Stimulated activated CD4-positive, alpha-beta T cell treated with anti-CD3 and anti-CD28 coated beads, Interleukin-1b, Interleukin-23, amount 100 ng/mL, for 1 hour (primary cell): ENCODE measurements at places on chromosomes 2 and 18.

GRCh38 chr2:237714690-237715458, 83.7 kb upstream of the RBM44 start:
- DNase-seq = no peak

GRCh38 chr18:74171910-74172606, 23.7 kb downstream of the TIMM21 start:
- no peak for DNase-seq

GRCh38 chr18:38460657-38461056, 895.1 kb upstream of the CELF4 start:
- DNase-seq = no peak

DNA sequence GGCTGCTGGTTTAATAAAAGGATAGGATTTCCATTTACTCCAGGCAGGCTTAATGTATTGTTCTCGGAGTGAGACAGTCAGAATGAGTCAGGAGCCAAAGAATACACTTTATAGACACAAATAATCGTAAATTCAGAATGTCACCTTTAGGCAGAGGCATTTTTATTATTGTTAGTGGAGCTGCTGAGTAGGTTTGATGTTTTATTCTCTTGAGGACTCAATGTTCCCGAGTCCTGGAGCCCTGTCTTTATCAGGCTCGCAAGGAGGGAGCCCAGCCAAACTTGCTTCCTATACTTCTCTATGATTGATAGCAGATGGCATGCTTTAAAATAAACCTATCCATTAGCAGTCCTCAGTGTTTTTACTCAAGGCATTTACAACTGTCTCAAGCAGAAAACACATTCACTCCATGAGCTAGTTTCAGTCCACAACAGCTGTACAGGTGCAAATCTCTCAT, 492.3 kb upstream of the ZEB2 start:
- no peak for DNase-seq

DNA sequence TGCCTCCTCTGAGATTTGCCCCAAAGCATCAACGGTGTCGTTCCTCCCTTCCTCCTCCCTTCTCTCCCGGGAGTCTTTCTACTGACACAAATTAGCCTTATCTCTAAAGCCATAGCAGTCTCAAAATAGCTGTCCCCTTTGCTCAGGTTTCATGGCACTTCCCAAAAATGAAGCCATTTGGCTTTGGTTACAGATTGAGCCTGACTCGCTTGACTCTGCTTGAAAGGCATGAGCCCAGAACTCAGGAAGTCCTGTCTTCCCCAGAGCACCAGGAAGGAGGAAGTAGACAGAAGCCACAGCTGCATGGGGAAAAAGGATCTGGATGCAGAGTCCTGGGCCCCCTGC, 234.4 kb upstream of the RGPD4 start:
- no peak for DNase-seq

DNA sequence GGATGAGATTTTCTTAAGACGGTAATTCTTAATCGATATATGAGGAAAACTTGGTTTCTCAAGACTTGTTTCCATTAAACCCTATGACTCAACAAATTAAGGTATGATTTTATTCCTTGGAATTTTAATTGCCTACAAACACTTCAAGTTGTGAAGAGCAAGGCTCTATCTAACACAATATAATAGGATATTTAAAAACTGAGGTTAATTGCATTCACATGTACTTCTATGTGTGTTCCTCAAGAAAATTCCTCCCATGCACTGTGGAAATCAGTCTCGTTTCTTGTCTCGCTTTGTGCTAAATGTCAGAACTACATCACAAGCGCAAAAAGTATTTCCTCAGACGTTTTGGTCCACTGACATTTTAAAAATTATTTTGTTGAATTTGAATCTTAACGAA, 109.6 kb upstream of the UNC80 start:
- DNase-seq = no peak

GRCh38 chr18:38358805-38359657, 793.4 kb upstream of the CELF4 start:
- no peak for DNase-seq

DNA sequence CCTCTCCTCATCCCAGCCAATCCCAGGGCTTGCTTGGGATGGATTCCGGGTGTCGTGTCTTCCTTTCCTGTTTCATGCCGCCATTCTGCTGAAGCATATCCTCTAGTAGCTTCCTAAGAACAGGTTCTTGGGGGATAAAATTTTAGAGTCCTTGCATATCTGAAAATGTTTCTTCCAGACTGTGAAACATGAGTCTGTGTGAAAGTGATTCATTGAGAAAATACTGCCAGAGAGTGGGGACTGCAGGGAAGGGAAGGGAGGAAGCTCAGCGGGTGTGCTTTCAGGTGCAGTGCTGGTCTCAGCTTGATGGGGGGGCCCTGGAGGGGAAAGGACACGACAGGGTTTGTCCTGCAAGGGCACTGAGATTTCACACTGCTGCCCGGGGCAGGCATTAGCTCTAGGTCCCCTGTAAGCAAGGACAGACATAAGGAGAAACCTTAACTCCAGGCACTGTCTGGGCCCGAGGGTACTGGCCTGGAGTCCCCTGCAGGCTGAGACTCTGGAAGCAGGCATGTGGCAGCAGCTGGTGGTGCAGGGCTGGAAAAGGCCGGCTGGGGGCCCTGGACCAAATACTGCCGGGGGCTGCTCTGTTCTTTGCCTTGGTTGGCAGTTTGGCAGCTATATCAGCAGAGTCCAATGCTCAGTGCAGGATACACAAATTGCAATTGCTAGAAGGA, 97.6 kb upstream of the HS6ST1 start:
- DNase-seq = no peak

DNA sequence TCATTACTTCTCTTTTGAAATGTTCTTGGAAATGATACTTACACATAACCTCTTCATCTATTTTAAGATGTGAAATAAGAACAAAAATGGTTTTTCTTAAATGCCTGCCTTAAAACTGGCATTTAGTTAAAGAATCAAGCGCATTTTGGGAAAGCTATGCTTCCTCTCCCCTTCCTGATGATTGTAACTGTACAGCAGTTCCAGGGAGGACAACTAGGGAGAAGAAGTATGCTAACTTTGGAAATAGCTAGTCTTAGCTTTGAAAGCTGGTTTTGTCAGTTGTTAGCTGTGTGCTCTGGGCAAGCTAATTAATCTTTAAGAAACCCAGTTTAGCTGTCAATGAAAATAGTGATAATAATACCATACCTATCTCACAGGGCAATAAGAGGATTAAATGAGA, 8.4 kb upstream of the ADCYAP1 start:
- DNase-seq = no peak
